ENCODE measurements at places on chromosomes 3 and 15.
A peak's percentile ranks its signal among the peaks of the same experiment; 100 is the strongest.

DNA sequence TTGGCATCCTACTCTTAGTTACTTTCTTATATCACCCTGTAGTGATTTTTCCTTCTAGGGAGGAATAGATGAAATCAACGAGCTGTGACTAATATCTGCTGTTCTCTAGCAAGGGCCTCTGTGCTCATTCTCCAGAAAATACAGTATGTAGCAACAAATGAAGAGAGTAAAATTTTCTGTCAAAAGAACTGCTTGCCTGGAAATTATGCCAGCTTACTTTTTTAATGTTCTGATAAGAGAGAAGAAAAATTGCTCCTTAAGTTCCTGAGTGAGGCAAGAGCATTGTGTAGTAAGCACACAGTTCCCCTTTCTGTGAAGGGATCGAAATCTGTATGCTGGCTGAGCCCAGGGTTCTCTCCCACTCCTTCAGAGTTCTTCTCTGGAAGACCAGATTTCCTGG is 51.4 kb upstream of the GK5 start:
- DNase-seq = no peak

- DNase-seq = no peak
These were observed 101.1 kb downstream of the DLG1 start for GRCh38 chr3:197197334-197197733.

- no peak for DNase-seq
These were observed 287.3 kb upstream of the GBE1 start for GRCh38 chr3:82048711-82049110.

- DNase-seq = peak; percentile 12
These were observed 537.5 kb upstream of the CCDC54 start for GRCh38 chr3:106839576-106840280.

- peak; percentile 61 for DNase-seq
These were observed 93.9 kb upstream of the CCDC80 start for GRCh38 chr3:112734736-112735350.

GRCh38 chr3:144162042-144162441 is 190.4 kb downstream of the DIPK2A start:
- no peak for DNase-seq

DNA sequence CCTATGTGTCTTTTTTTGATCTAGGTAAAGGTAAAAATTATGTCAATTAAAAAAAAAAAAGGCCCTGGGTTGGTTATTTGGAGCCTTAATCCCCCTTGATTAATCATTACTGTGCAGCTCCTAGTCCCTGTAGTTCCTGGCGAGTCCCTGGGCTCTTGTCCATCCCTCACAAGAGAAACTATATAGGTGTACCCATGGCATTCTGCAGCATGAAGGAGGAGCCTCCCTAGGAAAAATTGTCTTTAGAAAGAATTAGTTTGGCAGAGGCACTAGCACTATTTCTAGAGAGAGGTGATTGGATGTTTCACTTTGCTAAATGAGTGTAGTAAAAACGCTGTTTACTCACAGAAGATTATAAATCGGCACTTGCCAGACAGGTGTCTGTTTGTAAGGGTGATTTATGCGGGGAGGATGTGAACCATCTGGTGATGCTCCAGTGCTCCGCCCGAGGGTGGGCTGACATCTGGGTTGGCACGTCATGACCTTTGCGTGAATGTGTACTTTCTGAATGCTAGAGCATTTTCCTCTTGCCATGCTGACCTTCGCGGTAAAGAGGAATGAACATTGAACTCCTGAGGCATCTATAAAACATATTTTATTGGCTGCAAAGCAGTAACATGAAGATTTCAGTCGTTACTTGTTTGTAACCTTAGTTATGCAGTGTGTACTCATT is 12.6 kb downstream of the PLCL2 start:
- DNase-seq = peak; percentile 24

DNA sequence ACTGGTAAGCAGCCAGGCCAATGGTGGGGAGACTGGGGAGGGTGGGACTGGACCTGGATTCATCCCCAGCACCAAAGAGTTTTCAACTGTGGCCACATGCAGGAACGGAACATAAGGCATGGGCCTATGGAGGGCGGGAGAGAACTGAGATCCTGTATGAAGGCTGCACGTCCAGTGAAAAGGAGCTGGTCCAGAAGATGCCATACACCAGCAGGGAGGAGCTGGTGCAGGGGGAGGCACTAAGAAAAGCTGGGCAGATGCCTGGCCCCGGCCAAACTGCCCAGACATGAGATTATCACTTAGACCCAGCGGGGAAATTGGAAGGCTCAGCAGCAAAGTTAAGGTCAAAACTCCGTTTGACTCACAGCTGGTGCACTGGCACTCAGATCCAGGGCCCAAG is 58.1 kb upstream of the MCF2L2 start:
- DNase-seq = no peak

DNA sequence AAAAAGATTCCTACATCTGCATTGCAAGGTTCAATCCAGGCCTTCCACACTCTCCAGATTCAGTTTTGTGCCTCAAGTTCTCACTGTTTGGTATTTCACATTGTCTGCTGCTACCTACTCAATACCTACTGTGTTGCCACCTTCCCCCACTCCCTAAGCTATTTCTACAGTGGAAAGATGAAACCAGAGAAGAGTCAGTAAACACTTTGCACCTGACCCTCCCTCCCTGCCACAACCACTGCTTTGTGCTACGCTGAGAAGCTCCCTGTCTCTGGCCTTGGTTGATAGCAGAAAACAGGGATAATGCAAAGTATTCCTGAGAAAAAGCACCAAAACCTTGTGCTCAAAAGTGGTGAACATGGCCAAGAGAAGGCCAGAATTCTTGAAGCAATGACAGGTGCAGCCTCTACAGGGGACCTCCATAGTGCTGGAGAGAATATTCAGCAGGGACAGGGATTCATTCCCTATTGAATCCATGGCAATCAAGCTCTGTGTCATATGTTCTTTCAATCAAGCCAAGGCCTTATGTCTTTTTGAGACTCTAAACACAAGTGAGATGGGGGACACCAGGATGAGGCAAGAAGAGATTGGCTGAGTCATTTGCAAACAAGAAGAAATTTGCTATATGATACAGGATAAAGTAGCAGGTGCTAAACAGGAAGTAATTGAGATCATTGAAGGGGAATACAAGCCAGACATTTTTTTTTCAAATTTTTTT is 83.5 kb upstream of the LIPC start:
- no peak for DNase-seq

DNA sequence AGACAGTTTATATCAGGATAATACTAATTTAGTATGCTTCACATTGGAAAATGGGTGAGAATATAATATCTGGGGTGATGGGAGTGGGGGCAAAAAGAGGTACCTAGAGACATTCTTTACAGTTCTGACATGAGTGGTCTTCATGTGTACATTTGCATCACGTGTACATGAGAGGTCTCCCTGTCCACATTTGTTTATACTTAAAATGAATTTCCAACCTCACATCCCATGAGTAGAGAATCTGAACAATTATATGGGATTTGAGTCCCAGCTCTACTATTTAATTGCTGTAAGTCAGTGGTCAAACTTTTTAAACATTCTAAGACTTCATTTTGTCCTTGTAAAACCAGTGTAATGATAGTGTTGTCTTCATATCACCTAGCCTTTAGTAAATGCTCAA is 408.4 kb downstream of the NAALADL2 start:
- no peak for DNase-seq

DNA sequence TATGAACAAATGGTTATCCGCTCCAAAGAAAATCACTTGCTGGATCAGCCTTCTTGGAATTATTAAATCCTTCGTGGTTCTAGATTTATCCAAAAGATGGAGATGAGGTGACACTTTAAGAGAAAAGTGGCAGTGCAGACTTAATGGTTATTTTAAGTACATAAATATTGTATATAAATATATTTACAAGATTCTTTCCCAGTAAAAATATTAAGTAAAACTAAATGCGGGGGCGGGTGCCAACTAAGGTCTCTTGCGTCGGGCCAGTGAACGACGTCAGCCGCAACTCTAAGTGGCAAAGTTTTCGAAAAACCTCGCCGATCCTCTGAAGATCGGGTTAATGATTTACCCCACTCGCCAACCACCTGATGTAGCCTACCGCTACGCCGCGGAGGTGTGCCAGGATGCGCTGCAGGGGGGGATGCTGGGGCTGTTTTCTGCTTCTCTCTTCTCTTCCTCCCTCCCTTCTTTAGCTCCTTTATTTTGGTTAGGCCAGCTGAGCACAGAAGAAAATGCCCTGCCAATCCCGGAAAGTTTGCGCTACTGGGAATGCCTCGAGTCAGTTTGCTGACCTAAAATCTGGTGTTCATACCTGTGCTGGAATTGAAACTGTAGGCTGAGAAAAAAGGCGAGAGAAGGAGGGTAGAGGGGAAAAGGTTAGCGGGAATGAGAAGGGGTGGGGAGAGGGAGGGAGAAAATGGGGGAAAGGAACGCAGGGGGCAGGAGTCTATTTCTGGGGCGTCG is 7.6 kb upstream of the FOXB1 start:
- no peak for DNase-seq

GRCh38 chr3:74363346-74363745 is 251.1 kb downstream of the CNTN3 start:
- DNase-seq = no peak

- no peak for DNase-seq
These were observed 321.8 kb downstream of the CTNNB1 start for GRCh38 chr3:41521010-41521655.

DNA sequence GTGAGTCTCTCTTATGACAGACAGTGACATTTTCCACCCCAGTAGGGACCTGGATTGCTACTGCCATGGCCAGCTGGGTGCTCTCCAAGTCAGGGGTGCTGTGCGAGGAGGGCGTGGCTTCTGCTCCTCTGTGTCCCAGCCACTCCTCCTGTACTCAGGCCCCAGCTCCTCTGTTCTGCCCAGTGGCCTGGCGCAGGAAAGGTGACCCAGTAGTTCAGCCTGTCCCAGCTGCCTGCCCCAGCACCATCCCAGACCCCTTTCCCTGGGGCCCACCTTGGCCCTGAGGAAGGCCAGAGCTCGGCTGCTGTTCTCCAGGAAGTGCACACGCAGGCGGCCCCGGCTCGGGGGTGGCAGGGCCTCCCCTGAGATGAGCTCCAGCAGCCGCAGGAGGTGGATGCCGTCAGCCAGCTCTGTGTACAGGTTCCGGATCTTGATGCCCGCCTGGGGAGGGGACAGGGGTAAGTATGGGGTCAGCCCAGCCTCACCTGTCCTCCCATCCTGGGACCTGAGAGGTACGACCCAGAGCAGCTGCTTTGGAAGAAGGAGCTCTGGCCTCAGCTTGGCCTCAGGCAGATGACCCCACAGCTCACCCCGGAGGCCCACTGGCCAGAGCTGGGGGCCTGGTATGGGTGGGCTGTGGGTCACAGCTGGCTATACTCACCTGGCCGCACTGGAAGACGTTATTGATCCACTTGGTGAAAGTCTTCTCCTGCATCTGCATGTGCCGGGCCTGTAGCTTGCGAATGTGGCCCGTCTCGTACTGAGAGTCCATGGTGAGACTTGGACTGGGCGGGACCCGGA is 1.0 kb downstream of the SPTBN5 start:
- no peak for DNase-seq

GRCh38 chr3:72595376-72595775 is 252.9 kb downstream of the SHQ1 start:
- DNase-seq = no peak

DNA sequence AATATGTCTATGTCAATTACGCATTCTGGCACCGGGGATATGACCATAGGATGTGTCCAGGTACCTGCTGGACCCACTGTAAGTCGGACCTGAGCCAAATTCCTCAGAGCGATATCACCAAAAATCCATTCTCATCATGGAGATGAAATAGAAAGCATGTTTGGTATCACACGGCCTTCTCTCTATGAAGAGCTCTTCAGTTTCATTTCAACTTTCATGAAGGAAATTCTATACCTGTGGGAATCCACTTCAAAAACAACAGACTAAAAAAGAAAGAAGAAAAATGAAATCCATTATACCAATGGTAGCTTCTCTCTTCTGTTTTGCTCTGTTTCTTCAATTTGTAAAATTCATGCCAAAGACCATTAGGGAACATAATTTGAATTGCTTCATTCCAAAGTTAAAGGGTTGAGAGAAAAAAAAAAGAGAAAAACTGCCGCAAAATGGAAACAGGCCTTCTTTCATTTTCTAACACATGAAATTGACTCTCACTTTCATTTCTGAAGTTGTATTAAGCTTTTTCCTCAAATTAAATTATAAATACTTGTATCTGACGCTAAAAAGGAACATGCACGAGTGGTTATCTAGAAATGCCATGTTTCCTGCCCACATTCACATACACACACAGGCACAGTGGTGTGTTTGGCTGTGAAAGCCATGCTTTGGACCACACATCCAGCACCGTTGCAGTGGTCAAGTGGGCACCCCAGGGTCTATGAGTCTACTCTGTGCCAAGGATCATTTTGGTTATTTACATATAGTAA is 46.9 kb upstream of the DIPK2A start:
- no peak for DNase-seq

DNA sequence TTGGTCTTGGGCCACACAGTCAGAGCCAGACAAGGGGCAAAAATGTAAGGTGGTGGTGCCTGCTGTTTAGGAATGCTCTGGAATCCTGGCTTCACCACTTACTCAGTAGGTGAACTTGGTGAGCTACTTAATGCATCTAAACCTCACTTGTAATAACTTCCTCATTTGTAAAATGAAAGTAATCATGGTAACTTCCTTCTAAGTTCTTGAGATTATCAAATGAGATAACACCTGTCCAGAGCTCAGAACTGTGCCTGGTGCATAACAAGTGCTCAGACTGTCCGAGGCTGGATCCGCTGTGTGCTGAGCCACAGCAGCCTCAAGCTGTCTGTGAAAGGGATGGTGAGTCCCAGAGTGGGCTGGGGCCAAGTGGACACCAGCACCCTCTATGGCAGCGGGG is 62.8 kb upstream of the KY start:
- no peak for DNase-seq

- no peak for DNase-seq
These were observed 46.3 kb downstream of the SYNM start for GRCh38 chr15:99151156-99151555.

- DNase-seq = no peak
These were observed 23.1 kb downstream of the XXYLT1 start for GRCh38 chr3:195247863-195248189.

Measured in AG08395 (cell line).